ENCODE measurements at places on chromosomes 1 and 21.

DNA sequence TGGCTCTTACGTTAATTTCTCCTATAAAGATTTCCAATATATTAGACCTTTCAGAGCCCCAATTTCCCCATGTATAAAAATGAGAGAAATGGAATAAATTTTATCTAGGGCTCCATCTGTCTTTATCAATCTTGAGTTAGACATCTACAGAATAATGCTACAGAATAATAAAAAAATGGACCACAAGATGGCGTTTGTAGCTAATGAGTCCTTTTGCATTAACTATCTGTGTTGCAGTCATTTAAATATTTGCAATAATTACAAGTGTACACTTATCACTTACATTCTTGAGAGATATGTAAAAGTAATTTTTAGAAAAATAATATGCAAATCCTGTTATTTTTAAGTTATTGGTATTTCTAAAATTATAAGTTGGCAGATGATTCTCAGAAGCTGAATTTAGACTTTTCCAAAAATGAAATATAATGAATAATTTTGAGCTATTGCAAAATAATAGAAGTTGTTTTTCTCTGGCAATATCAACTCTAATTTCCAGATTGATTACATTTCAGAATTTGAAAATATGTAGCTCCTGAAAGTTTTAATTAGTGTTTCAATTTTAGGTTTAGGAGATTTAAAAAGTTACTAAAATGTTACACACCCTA lies 87.7 kb downstream of the SNX7 start:
- no peak for DNase-seq

GRCh38 chr21:42735944-42736343 lies 82.5 kb downstream of the PDE9A start:
- DNase-seq = no peak

DNA sequence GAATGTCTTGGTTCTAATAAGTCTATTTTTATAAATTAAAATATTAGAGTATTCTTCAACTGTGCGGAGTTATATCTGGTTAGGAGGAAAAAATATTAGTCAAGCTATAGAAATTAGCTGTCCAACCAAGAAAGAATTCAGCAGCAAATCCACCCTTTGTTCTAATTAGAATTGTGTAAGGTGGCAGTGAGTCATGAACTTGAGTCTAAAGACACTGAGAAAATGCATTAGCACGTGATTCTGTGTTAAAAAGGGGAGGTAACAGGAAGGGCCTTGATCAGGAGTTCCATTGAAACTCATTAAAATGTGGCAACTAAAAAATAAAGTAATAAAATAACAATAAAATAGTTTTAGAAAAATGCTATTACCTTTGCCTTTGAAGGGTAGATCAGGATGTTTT lies 398.2 kb upstream of the RGS18 start:
- DNase-seq = no peak

- peak; percentile 22 for DNase-seq
These were observed 126.0 kb upstream of the TMEM51 start for GRCh38 chr1:15027515-15027986.

DNA sequence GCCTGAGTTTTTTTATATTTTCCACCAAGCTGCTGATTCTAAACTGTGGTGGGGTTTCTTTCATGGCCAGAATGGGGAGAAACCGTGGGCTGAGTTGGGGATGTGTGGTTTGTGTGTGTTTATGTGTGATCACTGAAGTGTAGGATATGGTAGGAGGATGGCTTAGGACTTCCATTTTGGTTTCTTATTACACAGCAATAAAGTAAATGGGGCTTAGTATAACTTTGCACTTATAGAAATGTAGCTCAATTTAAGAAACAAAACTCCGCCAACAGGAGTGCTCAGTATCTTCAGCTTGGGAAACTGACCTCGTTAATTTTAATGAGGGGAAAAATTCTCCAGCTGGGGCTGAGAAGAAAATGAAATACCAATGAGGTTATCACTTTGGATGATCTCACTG lies 77.8 kb downstream of the PBX1 start:
- no peak for DNase-seq

- DNase-seq = no peak
These were observed 95.2 kb downstream of the KCNJ15 start for GRCh38 chr21:38351961-38352521.

DNA sequence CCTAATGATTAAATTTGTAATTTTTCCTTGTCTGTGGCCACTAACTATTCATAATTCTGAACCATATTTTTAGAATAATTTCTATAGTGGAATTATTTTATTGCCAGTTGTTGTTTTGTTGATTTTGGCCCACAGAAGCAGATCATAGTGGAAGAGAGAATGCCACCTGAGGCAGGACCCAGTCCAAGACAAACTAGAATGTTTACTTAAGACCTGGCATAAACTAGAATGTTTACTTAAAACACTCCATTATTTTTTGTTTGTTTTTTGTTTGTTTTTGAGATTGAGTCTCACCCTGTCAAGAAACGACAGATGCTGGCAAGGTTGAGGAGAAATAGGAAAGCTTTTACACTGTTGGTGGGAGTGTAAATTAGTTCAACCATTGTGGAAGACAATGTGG lies 310.2 kb downstream of the MRPL39 start:
- no peak for DNase-seq

- DNase-seq = no peak
These were observed 100.0 kb upstream of the SLC44A3 start for GRCh38 chr1:94719926-94720793.

GRCh38 chr21:41366522-41367151 lies 4.8 kb downstream of the MX2 start:
- DNase-seq = no peak

DNA sequence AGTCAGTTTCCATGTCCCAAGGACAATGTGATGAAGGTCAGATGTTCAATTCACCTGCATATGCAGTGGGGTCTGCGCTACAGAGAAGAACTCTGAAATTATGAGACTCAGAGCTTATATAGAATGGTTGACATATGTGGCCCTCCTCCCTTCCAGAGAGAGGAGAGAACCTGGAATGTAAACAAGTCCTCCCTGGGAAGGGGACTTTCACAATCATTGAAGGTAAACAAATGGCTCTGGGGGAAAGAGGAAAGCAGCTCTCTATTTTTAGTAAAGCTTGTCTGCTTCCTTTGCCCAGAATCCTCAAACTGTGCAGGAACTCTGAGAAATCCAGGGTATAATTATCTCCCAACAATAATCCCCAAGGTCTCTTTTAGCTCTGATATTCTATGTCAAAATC lies 9.8 kb downstream of the OVGP1 start:
- no peak for DNase-seq

DNA sequence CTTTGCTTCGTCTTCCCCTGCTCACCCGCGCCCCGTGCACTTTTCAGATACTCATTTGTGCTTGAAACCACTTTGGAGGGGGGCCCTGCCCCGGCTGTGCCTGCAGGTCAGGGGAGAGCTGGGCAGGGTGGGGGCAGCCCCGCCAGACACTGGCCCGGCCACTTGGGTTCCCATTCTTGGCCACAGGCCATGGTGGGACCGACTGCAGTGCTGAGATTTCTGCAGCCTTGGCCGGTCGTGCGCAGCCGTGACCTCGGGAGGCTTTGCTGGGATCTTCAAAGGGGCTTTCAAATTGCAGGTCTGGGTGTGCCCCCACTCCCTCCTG lies 54.5 kb upstream of the TTC34 start:
- DNase-seq = no peak

- no peak for DNase-seq
These were observed 8.4 kb downstream of the SCMH1 start for GRCh38 chr1:41233708-41234107.

DNA sequence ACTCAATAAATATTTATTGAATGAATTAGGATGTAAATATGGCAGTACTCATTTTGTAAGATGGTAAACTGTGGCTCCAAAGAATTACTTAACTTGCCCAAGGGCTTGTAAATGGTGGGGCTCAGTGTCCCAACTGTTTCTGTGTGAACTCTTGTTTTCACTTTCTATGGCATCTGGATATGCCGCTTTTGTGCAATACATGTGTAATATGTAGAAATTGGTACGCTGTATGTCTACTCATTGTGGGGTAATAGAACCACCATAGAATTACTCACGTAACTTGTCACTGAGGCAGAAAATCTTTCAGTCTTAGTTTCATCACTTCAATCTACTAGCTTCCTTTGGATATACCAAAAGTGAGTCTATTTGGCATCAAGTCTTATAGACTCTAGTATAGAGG lies 977 bp downstream of the PRPF3 start:
- no peak for DNase-seq

DNA sequence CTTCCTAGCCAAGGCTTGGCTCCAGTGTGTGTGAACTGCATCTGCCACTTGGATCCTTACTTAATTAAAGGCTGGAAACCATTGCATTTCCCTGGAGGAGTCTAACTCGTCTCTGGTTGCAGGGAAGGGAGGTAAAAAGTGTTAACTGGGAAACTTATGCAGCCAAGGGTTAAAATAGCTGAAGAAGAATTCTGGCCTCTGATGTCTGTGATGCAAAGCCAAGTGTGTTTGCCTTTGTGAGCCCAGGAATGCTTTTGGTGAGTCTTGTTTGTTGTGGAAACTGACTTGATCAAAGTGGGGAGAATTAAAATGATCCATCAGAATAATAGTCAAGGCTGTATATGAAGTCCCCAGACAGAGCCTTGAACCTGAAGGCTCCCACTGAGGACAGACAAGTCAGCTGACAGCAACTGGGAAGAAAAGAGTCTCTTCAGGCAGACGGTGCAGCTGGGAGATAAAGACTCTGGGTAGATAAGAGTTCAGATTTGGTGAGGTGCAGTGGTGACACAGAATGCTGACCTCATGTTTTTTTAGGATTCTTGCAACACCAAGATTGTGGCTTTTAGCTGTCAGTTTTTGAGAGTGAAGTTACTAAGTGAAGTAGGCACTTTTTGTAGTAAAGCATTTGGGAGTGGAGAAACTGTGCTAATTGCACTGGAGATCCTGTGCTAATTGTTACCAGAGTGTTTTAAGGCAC lies 59.5 kb upstream of the WLS start:
- no peak for DNase-seq

GRCh38 chr1:1899266-1899966 lies 8.5 kb upstream of the GNB1 start:
- DNase-seq = no peak

DNA sequence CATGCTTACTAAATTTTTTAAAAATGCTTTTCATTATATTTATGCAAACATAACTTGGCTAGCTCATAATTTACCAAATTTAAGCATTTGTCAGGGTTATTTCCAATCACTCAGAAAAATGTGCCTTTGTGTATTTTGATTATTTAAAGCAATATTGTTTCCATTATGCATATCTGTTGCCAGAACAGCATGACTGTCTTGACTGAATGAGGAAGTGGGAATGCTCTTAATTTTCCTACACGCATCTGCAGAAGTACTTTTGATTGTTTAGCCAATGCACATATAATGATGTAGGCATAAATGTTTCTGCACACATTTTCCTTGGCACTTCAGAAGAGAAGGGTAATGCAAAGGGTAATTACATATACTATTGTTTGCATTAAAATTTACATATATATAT lies 92.5 kb upstream of the ADGRL2 start:
- DNase-seq = no peak

- no peak for DNase-seq
These were observed 4.1 kb upstream of the AGTRAP start for GRCh38 chr1:11731691-11732283.

- DNase-seq = no peak
These were observed 34.3 kb upstream of the PTGFRN start for GRCh38 chr1:116875391-116875790.

- DNase-seq = no peak
These were observed 69.4 kb downstream of the C1orf21 start for GRCh38 chr1:184456189-184456588.

- peak; percentile 39 for DNase-seq
These were observed 6.6 kb upstream of the NUP133 start for GRCh38 chr1:229514578-229515275.

DNA sequence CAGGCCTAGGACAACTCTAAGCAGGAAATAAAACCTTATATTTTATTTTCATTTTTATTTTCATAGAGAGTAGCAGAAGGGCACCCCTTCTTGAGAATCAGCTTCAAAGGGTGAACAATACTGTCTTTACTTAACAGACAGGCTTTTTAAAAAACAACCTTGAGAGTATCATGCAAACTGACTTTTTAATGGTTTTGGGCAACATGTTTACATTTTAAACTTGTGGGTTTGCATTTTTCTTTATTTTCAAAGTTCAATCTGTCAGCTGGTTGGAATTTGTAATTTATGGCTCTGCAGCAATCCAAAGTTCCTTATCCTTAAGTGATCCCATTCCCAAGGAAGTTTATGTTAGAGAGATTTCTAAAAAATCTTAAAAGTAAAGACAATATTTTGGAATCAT lies 392.3 kb upstream of the ADAMTS5 start:
- no peak for DNase-seq

GRCh38 chr21:27590271-27590670 lies 623.4 kb upstream of the ADAMTS5 start:
- no peak for DNase-seq
